ENCODE measurements at places on chromosomes 4 and X.

DNA sequence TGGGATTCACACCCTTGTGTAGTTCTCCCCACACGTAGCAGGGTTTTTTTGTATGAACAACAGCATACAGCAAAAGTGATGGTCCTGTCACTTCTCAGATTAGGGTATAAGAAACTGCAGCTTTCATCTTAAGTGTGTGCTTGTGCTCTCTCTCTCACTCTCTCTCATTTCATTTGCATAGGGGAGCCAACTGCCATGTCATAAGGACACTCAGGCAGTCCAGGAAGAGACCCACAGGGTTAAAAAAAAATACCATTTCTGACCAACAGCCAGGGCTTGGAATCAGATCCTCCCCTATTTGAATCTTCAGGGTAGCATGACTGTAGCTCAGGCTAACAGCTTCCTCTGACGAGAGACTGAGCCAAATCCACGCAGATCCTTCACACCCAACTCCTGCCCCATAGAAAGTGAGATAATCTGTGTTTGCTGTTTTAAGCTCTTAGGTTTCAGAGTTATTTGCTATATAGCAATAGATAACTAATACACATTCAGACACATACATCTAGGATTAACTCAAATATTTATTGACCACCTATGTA lies 331.2 kb downstream of the PAPSS1 start:
- DNase-seq = no peak

- DNase-seq = no peak
Measured at GRCh38 chr4:56613101-56613862, 67.8 kb downstream of the HOPX start.

GRCh38 chr4:154084864-154085263 lies 296.0 kb upstream of the SFRP2 start:
- no peak for DNase-seq

DNA sequence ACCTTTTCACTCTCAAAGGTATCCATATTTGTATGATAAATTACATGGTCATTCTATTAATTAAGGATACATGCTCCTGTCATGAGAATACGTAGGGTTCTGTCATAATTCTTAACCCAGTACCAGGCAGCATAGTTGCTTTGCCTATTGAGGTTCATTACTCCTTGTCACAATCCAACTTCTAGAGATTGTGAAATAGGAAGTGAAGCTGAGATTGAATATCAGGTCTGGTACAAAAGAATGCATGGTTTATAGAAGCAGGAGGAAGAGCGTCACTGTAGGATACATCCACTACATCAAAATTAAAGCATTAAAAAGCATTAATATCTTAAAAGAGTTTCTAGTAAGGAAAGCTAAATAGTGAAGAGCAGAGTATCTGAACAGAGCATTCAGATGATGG lies 647.0 kb downstream of the IQCM start:
- DNase-seq = no peak

GRCh38 chrX:124887572-124887971 lies 432.1 kb upstream of the TEX13C start:
- DNase-seq = no peak

- DNase-seq = no peak
Measured at GRCh38 chrX:38474543-38474942, 86.8 kb upstream of the TSPAN7 start.

DNA sequence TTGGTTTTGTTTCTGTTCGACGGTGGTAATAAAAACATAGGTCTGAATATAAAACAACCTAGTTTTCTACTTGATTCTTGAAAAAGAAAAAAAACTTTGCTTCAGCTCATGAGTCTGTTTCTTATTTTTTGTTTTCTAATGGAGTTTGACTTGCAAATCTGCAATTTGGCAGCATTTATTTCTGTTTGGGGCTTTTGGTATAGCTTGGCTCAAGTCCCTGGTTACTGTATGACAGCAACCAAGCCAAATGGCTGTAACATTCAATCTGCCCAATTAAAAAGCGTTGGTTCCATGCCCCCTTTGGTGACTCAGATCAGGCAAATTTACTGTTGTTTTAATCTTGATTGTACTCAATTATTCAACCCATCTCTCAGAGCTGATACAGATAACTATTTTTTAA lies 263.4 kb downstream of the GRIA3 start:
- DNase-seq = no peak

DNA sequence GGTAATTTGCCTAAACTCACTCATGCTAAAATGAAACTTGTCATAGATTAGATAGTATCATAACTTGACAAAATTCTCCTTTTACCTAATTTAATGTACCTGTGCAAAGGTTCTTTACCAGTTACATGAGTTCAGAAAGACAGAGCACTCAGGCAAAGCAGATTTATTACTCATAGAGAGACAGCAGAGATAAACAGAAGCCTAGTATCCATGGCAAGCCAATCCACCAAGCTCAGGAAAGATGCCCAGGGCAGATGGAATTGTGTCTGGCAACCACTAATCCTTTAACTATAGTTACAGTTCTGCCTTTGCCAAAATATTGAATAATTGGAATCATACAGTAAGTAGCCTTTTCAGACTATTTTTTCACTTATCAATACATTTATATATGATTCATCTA lies 826.2 kb downstream of the TECRL start:
- no peak for DNase-seq

DNA sequence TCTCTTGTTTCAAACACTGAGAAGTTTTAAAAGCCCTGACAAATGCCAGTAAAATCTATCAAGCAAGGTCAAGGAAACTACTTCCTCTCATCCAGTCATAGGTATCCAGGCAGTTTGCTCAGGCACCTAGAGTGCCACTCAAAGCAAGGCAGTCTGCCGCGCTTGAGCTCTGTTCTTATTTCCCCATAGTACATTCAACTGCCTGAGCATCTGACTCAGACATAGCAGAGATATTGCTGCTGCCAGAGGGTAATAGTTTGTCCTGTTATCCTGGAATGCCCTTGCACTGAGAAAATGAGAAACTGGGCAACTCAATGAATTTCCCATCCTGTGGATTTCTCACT lies 16.1 kb upstream of the ATP8A1 start:
- DNase-seq = no peak

DNA sequence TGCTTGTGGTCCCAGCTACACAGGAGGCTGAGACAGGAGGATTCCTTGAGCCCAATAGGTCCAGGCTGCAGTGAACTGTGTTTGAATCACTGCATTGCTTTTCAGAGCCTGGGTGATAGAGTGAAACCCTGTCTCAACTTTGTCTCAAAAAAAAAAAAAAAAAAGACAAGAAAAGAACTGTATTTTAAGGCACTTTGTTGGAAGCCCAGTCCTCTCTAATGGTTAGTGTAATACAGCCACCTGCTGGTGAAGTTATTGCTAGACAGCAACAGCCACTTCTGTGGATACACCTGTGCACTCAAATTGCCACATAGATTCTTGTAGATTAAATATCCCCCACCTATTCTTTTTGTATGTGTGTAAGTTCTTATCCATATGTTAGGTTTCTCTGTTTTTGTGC lies 10.1 kb upstream of the FGG start:
- peak; percentile 38 for DNase-seq

DNA sequence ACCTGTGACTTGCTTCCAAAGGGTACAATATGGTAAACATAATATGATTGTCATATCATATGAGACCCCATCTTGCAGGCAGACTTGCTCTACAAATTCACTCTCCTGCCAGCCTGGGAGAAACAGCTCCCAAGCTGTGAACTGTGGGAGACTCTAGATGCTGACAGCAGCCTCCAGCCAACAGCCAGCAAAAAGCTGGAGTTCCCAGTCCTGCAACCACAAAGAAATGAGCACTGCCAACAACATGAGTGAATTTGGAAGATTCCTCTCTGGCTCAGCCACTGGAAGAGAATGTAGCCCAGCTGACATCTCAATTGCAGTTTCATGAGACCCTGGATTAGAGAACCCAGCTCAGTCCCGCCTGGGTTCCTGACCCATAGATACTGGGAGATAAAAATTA lies 145.4 kb downstream of the QDPR start:
- no peak for DNase-seq

- DNase-seq = no peak
Measured at GRCh38 chr4:74087481-74087880, 11.5 kb downstream of the CXCL2 start.

Measured in WERI-Rb-1 (cell line).